Astrocyte (in vitro differentiated cells and primary cell): ENCODE measurements at places on chromosomes 2 and 18. TPM values are rescaled to one million over a fixed set of nuclear protein-coding genes. Genes with fewer than 3 reads are reported as not detected.

Gene MAP3K20
- total RNA-seq: 41.2 and 42.4 TPM in 2 replicates

Gene IL36RN
- total RNA-seq: 0.14 TPM in 1 of 2 replicates, not detected in the other

Gene PROKR1
- total RNA-seq: 0.05 TPM in 1 of 2 replicates, not detected in the other

Gene DYSF
- 123 and 140 TPM in 2 replicates for total RNA-seq

Gene FSIP2
- 0.77 and 0.86 TPM in 2 replicates for total RNA-seq

Gene XDH
- 1.9 and 2.2 TPM in 2 replicates for total RNA-seq

Gene RESP18
- not detected in 2 replicates for total RNA-seq

Gene SATB2
- total RNA-seq: 11.6 and 12.3 TPM in 2 replicates

Gene CCDC141
- total RNA-seq: 0.18 TPM in 1 of 2 replicates, not detected in the other

Gene PRKAG3
- total RNA-seq: not detected in 2 replicates

Gene SLC40A1
- 2.2 and 3.1 TPM in 2 replicates for total RNA-seq

Gene CTAGE1
- total RNA-seq: 0.12 and 0.30 TPM in 2 replicates

Gene TIGD1
- total RNA-seq: 6.5 and 6.7 TPM in 2 replicates

Gene GALNT1
- total RNA-seq: 124 and 127 TPM in 2 replicates
